Fibroblast of pulmonary artery (primary cell): ENCODE measurements at places on chromosomes 3 and 15.

- DNase-seq = no peak
These were observed 14.9 kb upstream of the MYH15 start for GRCh38 chr3:108525256-108525655.

DNA sequence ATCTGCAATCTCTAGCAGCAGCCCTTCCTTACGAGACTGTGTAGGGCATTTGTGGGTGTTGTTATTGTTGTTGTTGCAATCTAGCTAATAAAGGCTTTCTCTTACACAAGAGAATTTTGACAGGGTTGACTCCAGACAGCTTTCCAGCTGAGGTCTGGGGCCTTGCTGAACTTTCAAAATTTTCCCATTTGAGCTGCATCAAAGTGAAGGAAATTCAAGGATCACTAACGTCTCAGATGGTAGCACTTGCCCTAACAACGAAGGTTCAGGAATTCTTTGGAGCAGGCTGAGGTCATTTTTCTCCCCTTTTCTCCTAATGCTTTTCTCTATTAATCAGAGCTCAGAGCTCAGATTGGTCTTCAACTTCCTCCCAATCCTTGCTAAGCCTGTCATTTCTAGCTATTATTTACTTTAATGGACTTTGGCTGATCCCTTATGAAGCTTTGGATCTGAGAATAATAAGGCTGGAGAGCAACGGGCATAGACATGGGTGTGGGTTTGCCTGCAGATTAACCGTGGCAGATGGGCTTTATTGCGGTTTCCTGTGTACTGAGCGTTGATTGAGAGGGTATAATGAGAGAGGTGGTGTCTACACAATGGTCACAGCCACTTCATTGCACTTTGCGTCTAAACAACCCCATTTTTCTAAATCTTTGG lies 614.0 kb upstream of the AGTR1 start:
- no peak for DNase-seq

- DNase-seq = peak; percentile 69
These were observed 24.0 kb downstream of the FLNB start for GRCh38 chr3:58032186-58032585.

GRCh38 chr15:38509152-38509551 lies 55.2 kb downstream of the FAM98B start:
- no peak for DNase-seq

DNA sequence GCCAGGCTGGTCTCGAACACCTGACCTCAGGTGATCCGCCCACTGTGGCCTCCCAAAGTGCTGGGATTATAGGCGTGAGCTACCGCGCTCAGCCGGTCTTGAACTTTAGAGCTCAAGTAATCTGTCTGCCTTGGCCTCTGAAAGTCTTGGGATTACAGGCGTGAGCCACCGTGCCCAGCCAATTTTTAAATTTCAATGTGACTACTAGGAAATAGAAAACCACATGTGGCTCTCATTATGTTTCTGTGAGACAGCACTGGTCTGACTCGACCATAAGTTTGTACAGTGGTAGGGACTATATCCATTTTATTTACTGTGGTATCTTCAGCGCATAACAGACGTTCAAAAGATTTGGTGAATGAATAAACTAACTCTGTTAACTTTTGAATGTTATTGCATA lies 9.1 kb downstream of the ZFAND6 start:
- no peak for DNase-seq

DNA sequence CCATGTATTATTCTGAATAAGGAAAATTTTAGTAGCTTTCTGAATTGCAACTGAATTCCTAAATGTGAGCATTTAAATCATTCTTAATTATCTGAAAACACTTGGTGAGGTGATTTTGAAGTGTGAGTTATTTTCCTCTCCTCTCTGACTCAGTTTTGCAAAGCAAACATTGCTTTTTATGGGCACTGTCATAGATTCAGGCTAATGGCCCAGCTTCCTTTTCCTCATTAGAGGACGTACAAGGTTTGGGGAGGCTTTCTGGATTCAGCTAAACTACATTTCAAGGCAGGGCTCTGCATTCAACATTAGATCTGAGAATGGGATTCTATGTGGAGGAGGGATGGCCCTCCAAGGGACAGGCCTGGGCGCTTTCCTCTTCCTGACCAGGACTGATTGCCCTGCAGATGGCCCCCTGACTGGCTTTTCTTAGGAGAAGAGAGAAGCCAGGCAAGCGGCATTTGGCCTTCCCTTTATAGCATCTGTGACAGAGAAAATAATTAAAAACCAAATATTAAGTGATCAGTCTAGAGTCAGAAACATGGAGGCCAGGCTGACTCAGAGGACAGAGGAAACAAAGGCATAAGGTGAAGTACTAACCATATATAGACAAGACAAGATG lies 53.0 kb upstream of the STXBP5L start:
- DNase-seq = no peak

DNA sequence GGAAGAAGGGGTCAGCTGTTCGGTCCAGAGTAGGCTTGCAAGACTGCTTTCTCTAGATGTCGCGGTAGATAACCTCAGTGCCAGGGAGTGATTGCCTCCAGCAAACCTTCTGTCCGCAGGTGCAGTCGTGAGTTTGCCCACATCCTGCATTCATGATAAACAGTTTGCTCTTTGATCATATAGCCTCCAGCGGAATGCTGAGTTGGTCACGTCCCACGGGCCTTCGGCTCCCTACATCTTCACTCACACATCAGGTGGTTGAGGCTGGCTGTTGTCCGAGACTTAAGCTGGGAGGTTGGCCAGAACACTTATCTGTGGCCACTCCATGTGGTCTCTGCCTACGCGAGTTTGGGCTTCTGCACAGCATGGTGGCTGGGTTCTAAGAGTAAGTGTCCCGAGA lies 62.1 kb upstream of the NR2C2 start:
- DNase-seq = no peak

- DNase-seq = peak; percentile 88
These were observed 16.7 kb downstream of the KAT2B start for GRCh38 chr3:20056725-20057611.

- no peak for DNase-seq
These were observed 9.2 kb upstream of the VIPR1 start for GRCh38 chr3:42493126-42493797.

GRCh38 chr3:117104792-117105191 lies 395.2 kb downstream of the TUSC7 start:
- DNase-seq = no peak

DNA sequence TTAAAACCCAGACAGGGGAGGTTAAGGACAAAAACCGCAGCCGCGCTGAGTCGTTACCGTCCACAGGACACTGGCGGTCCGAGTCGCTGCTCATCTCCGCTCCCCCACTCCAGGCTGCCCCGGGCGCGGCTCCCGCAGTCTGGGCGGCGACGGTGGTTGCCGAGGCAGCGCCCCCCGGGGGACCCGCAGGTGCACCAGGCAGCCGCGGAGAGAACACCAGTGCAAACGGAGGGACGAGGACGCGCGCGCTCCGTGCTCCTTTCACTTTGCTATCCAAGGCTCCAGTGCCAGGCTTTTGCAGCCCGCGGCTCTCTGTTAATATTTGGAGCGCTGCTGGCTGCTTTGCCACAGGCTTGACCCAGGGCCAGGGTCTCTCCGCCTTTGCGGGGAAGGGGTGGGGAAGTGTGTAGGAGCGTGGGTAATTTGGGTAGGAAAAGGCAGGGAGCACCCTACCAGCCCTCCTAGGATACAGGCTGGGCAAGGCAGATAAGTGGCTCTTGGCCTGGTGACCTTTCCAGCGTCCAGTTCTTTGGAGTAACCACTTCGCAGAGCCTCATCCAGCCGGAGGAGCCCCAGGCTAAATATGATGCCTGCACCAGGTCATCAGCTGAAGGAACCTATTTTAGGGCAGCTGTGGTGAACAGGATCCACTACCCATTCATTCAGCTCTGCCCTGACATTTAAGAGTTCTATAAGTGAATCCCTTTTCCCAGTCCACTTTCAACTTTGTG lies at the start of gene GADL1:
TSS of gene GADL1 (minus strand) at position 141 of the 731 bp plus-strand sequence. CDS start at position 94, 47 bp downstream.
- peak; percentile 11 for DNase-seq

DNA sequence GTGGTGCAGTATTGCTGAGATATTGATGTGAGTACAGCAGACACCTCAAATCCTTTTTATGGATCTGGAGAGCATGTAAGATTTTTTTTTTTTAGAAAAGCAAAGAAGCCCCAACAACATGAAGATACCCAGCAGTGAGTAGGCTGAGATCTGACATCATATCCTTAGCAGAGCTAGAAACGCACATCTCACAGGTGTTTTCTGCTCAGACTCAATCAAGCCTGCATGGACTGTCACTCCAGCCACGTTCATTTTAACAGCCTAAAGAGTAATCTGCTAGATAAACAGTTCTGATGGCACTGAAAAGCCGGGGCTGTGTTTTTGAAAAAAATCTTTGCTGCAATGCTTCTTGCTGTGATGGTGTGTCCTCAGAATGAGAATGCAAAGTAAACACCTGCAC lies 544.2 kb downstream of the FGF12 start:
- DNase-seq = no peak

DNA sequence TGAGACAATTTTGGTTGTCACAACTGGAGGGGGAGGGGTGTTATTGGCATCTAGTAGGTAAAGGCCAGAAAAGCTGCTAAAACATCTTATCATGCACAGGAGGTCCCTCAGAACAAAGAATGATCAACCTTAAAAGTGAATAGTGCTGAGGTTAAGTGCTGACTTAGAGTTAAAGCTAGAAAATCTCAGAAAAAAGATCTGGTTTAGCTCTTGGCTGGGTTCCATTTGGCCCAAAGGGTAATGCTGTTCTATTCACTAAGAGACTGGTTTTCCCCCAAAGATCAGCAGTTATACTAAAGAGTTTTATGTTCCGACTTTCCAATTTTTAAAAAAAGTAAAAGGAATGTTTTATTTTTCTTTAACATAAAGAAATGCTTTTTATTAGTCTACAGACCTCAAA lies 15.6 kb downstream of the DCBLD2 start:
- no peak for DNase-seq

DNA sequence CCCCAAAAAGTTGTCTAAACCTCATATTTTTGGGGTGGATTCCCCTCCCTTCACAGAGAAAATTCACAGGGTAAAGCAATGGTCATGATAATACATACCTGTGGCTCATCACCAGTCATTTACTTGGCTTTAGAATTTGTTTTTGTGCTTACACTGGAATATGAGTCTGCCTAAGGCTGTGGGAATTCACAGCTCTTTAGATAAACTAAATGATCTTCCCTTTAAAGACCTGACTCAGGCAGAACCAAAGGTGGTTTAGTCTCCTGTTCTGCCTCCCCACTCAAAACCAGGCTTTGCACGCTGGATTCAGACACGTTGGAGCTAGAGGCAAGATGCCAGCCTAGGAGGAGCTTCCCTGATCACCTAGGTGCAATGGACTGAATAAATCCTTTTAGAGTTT lies 40.3 kb upstream of the BNC1 start:
- DNase-seq = no peak

- no peak for DNase-seq
These were observed 16.6 kb upstream of the TTBK2 start for GRCh38 chr15:42937143-42937542.

DNA sequence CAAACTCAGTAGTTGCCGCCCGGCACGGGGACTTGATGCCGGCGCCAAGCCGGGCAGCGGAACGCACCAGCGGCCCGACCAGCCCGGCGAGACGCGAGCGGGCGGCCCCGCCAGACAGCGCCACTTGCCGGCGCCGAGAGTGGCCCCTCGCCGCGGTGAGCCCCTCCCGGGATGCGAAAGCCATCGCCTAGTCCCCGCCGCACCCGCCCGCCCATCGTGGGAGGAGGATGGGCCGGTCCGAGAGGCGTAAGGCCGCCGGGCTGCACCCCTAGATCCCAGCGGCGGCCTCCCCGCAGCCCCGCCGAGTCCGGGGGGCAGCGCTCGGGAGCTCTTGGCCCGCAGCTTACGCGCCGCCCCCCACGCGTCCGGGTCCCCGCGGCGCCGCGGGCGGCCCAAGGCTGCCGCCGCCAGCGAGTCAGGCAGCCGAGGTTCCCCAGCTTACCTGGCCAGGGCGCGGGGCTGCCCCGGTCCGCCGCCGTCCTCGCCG lies 609 bp downstream of the GOLGA8A start:
- DNase-seq = peak; percentile 46

GRCh38 chr3:55974421-55975165 lies 487.5 kb upstream of the WNT5A start:
- DNase-seq = no peak

GRCh38 chr15:92833106-92833433 lies 67.1 kb upstream of the CHD2 start:
- DNase-seq = no peak

DNA sequence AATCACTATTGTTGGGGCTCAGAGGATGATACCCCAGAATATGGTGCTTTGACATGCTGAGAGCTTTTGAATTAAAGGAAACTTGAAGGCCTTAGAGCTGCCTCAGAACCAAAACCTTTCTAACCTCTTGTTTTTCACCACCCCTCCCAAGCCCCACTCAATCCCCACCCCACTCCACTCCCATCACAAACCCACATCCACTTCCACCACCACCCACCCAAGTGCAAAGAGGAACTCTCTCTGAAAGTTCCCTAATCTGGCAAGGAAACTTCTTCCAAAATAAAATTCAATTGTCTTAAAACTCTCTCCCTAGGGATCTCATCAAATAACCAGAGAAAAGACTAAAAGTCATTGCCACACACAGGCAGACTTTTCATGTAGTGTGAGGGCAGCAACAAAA lies 301.2 kb upstream of the ARHGEF26 start:
- DNase-seq = no peak

DNA sequence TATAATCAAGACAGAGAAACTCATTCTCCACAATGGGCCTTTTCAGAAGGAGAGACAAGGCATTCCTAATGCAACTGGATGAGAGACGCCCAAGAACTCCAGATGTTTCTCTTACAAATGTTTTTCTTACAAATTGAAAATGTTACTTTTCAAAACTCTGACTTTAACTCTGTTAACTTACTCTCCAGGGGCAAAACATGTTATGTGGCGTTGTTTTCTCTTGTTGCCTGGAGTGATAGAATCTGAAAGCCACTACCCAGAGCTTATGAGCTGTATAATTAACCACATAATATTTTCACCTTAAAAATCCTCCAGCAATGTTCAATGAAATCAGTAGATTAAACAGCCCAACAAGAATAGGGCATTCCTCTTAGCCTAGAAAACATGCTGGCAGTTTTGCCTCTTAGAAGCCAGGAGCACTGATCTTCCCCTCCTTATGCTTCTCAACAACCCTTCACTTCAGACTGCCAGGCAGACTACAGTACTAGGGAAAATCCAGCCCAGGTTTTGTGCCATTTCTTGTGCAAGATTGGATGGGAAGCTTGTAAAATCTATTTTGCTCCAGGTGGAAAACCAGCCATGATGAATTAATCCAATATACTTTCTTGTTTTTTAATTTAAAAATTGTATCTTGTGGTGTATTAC lies 186.7 kb upstream of the GADL1 start:
- no peak for DNase-seq

- peak; percentile 49 for DNase-seq
These were observed 38.0 kb upstream of the ATP11B start for GRCh38 chr3:182755308-182755707.

GRCh38 chr3:150222691-150223489 lies 185.2 kb upstream of the TSC22D2 start:
- no peak for DNase-seq

- no peak for DNase-seq
These were observed 31.8 kb upstream of the SFMBT1 start for GRCh38 chr3:53077476-53078220.

DNA sequence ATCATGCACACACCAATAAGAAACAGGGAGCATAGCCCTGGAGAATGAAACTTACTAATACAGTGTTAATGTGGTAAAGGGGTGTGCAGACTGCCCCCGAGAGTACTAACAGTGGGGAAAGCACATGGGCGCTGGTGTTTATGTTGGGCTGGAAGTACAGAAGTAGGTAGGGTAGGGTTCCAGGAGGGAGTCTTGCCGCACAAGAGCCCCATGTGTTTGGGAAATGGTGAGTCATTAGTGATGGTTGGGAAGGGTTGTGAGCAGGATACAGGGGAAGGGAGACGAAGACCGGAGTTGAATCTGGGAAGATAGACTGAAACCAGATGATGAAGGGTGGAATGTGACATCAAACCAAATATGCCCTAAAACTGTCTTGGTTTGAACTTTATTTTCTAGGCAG lies 117.1 kb downstream of the THSD4 start:
- DNase-seq = no peak
